Cerebellum (tissue), 4 donors: ENCODE measurements at places on chromosomes 6 and 20. TPM values are rescaled to one million over a fixed set of nuclear protein-coding genes. Genes with fewer than 3 reads are reported as not detected.

GRCh38 chr6:125197795-125198269 is 44.3 kb downstream of the TPD52L1 start:
- DNase-seq, result no peak

GRCh38 chr6:5439749-5440148 is 178.4 kb downstream of the FARS2 start:
- no peak for DNase-seq

DNA sequence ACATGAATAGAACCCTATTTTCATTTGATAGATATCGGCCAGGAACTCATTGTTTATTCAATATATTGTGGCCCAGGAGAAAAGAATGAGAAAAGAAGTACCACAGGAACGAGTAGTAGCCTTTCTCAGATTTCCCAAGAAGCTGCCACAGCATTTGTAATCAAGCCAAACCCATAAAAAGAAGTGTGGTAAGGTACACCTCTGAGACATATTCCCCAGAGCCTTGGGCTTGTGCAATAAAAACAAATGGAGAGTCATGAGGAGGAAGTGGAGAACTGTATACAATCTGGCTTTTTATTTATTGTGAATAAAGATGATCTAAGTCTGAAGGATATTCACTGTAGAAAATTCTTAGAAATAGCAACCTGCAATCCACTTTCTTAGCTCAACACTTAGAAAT is 36.7 kb downstream of the KIF6 start:
- DNase-seq, result no peak

DNA sequence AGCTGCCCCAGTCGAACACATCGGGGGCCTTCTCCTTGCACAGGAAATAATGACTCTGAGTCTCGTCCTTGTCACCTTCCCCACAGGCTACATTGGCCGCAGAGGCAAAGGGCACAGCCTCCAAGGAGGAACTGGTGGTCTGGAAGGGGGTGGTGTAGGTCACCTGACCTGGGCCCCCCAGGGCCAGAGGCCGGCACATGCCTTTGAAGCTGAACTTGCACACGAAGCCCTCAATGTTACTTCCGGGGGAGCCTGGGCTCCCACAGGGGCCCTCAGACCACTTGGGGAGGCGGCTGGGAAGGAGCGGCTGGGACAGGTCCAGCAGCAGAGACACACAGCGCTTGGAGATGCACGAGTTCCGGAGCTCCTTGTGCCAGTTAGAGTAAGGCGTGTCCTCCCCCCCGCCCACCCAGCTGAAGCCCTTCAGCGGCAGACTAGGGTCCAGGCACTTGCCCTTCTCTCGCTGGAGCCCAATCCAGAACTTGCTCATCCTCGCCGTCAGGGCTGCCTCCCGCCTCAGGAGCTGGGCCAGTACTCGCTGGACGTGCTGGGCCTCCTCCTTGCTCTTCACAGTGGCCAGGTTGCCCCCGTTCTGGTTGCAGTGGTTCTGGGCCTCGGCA is 578 bp downstream of the CD93 start:
- DNase-seq, result no peak

GRCh38 chr6:16206595-16207037 is 31.8 kb upstream of the GMPR start:
- DNase-seq, result peak; percentile 71

Gene FAM162B
- 1.4 TPM for total RNA-seq

Gene DDR1
- 139 TPM for total RNA-seq

Gene ADGRF4
- 0.18 TPM for total RNA-seq
